ENCODE measurements at places on chromosomes 6 and 20.

GRCh38 chr6:33668914-33669313 is 42.6 kb downstream of the UQCC2 start:
- no peak for DNase-seq

- no peak for DNase-seq
Observed at GRCh38 chr6:161647234-161647633, 373.4 kb upstream of the AGPAT4 start.

GRCh38 chr6:109373762-109374161 is 8.5 kb downstream of the CD164 start:
- DNase-seq: no peak

GRCh38 chr20:33709398-33709797 is 10.7 kb downstream of the PXMP4 start:
- no peak for DNase-seq

GRCh38 chr6:5302220-5302946 is 41.1 kb downstream of the FARS2 start:
- no peak for DNase-seq

GRCh38 chr6:20352346-20352745 is 49.3 kb upstream of the E2F3 start:
- no peak for DNase-seq

All from AG09309 (cell line).